ENCODE measurements at places on chromosomes 1 and 21.

DNA sequence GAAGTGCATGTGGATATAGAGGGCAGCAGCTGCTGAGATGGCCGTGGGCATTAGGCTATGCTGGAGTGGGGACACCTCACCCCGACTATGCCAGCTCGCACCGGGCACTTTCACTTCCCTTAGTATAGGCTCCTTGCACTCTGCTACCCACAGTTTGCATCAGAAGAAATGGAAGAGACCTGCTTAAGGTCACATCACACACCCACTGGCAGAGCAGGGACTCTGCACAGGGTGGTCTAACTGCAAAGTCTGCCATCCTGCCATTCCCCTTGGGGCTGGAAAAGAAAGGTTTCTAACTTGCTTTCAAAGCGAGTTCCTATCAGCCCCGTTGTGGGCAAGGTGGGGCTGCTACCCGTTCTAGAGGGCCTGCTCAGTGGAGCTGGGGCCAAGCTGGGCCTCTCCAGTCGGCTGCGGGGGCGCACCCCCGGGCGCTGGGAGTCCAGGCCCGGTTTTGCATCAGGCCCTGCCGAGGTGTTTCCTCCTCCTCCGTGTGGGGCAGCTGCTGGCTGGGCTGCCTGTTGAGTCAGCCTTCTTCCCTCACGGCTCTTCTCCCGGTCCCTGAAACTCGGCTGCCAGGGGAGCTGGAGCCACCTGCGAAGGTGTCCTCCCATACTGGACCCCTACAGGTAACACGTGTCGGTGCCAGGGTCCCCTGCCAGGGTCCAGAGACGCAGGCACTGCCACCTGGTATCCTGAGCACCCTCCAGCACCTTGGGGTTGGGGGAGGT is at the start of gene SYTL1:
Gene SYTL1 (plus strand): TSS at position 498 of the 728 bp plus-strand sequence. CDS start 3,313 bp downstream, outside the sequence.
- peak; percentile 37 for DNase-seq

DNA sequence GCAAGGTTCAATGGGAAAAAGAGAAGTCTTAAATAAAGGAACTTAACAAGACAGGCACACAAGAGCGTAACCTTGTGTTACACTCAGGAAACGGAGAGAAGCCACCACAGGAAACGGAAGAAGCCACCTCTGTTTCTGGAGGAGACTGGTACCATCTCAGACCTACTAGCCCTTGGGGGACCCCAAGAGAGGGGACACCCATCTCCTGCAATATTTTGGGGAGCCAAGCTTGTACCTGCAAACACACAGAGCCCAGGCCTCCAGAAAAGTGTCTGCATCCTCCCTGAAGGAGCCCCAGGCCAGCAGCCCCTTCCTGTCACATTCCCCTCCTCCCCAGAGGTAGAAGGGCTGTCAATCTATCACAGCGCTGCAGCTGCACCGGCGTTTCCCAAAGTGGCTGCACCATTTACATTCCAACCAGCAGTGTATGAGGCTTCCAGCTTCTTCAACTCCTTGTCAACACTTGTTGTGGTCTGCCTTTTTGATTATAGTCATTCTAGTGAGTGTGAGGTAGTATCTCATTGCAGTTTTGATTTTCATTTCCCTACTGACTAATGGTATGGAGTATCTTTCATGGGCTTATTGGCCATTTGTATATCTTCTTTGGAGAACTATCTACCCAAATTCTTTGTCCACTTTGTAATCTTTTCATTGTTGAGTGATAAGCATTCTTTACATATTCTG is 23.0 kb upstream of the PADI1 start:
- no peak for DNase-seq

DNA sequence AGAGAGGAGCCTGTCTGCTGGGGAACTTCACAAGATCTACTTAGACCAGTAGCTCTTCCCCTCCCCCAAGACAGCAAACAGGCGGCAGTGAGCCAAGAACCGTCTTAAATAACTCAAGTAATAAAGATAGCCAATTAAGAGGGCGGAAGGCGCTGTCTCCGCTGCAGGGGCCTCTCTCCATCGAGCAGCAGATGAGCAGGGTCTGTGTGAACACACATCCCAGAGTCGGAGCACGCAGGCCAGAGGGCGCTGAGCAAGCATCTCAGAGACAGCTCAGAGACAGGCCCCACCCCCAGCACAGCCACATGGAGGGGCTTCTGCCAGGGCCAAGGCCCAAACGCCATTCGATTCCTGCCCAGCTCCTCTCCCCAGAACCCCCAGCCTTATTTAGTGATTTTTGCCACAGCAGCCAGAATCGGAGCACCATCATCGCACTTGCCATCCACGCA is 11.1 kb downstream of the IFFO2 start:
- DNase-seq = no peak

DNA sequence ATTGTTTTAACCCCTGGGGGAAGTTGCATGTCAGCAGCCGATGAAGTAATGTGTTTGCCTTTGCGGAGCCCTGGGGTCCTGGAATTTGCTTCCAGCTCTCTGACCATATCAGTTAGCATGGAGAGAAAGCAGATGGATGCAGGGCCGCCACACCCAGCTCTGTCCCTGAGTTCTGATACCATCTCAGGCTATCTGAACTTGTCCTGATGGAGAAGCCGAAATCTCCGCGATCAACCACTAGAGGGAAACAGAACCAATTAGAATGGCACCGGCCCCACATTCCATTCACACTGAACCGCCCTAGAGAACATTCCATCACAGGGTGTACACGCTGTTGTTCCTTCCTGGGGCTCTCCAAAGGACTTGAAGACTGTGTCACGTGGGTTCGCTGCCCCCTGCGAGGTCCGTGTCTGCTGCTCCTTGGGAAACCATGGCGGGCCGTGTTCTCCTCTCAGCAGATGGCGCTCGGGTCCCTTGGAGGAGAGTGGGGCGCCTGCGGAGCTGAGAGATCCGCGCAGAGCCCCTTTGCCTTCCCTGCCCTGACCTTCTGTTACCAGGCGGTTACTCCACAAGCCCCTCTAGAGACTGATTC is 75.4 kb downstream of the ABCA4 start:
- no peak for DNase-seq

DNA sequence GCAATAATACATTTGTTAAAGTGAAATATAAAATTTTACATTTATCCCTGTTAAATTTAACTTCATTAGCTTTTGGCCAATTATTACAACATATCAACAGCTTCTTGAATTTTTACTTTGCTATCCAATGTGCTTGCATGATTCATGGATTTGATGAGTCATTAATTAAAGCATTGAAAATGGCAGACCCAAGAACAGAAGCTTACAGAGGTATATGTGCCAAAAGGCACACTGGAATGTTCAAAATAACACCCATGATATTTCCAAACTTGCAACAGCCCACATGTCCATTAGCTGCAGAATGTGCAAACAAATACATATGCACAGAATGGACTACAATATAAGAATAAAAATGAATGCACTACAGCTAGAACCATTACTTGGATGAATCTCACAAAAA is 76.4 kb upstream of the MAN1A2 start:
- DNase-seq = no peak

DNA sequence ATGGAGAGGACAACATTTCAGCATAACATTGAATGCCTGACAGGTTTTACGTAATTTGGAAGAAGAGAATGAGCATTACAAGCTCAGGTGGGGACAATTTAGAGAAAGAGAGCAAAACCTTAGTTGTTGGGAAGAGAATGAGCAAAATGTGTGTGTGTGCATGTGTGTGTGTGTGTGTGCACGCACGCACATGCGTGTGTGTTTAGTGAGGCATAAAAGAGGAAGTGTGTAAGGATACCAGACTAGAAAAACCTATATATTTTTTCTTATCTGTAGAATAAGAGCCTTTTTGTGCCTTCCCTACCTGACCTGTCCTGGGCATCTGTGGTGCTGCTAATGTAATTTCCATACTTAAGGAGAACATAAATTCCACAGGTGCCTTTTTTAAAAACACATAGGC is 99.0 kb upstream of the PLXNA2 start:
- DNase-seq = no peak

- no peak for DNase-seq
These were observed 228.7 kb downstream of the C1orf94 start for GRCh38 chr1:34405266-34405959.

GRCh38 chr1:185152187-185152767 is 4.5 kb downstream of the TRMT1L start:
- DNase-seq = no peak

DNA sequence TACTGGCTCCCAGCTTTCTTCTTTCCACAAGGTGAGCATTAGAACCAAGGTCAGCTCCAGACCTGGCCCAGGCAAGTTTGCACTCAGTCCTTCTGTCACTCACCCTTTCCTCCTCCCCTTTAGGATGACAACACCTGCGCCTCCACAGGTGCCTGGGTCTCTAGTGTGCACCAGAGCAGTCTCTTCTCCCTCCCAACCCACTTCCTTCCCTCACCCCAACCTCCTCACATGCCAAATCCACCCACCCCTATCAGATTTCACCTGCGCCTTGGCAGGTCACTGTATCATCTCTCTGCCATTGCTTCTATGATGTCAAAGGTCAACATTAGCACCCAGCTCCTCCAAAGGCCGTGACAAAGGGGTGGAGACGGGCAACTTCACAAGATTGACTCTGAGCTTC is 38.0 kb downstream of the LBR start:
- no peak for DNase-seq

DNA sequence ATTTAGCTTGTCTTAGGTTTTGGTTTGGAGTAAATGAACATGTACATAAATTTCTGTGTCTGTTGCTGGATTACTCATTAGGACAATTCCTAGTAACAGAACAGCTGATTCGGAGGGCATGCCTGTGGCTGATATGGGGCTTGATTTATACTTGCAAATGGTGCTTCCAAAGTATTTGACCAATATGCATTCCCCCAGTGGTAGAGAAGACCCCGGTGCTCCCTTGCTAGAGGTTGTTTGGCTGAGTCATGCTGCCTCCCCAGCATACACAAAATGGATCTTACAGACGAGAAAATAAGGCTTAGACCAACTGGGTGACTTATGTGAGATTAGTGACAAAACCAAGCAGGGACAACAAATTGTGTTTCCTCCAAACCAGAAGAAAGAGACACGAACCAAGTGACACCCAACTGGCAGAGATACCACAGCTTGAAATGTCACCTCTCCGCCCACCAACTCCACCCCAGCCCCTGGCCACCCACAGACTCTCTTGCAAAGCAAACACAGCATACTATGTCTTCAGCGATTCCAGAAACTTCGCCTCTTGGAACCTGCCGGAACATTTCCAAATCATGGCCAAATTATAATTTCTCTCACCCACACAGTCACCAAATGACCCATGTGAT is 75.9 kb upstream of the ETS2 start:
- no peak for DNase-seq

DNA sequence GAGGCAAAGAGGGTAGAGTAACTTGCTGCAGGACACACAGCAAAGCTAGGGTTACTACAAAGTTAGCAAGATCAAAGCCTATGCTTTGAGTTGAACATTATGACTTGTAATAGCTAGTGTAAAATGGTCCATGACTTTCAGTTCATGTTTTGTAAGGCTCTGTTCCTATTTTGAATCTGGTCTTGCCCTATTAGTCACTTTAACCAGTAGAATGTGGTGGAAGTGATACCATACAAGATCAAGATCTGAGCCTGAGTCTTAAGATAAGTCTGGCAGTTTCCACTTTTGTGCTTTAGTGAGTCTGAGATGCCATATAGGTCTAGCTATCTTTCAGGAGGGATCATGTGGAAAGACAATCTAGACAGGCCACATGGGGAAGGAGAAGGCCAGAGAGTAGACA is 282.1 kb upstream of the BRINP3 start:
- no peak for DNase-seq

DNA sequence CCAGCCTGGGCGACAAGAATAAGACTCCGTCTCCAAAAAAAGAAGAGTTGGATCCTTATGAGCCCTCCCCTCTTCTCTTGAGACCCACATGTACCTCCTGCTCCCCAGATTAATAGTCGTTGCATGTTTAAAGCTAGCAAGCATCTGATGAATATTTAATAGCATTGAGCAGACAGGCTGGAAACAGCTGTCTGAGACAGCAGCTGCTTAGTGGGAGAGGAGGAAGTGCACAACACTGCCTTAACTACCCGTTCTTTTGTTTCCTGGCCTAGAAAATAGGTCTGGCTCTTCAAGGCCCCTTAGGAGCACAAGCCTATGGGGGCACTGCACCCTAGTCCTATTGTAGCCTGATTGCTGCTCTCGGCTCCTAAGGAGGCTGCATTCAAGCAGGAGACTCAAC is 17.3 kb upstream of the TMEM39B start:
- DNase-seq = no peak

DNA sequence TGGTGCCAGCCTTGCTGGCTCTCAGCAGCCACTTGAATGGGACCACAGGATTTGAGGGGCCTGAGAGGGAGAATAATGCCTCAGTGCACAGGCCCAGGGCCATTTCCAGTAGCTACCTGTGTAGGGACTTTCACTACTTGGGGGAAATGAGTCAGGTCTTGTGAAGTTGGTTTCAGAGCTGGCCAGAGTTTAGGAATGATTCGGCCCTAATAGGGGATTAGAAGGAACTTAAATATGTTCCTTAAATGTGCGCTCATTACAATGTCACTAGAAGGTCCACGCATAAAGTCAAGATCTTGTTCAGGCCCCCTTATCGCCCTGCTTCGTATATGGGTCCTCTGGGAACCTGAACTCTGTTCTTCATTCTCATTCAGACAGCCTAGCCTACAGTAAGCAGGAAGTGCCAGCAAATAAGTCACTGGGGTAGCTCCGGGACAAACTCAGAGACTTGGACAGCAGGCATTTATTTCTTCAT is 5.6 kb upstream of the AKR1A1 start:
- DNase-seq = no peak

DNA sequence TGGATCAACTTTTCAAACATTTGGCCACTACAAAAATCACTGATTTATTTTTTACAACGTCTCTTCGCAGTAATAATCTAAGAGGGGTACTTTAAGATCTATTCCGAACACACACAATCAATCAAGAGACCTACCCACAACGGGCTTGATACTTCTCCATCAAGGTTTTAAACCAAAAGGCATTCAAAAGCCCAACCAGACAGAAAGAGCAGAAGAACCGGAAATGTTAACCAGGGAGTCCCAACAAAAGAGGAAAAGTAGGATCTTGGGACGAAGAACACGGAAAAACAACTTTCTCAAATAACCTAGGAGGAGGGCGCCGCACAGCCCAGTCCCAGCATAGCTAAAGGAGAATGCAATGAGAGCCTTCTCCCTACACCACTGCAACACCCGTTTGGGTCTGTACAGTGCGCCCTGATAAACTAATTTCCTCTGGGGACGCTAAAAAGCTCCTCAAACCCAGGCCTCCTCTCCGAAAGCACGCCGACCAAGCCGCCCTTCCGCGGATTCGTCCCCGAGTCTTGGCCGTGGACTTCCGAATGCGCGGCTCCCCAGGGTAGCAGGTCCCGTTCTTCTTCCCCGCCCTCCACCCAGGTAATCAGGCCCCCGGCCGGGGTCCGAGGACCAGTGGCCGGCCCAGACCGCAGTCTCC is 623 bp downstream of the RPL22 start:
- no peak for DNase-seq

Measured in stimulated activated CD8-positive, alpha-beta memory T cell treated with anti-CD3 and anti-CD28 coated beads, Interleukin-2, amount 100 ng/mL, for 1 hour (primary cell).